ENCODE measurements at places on chromosomes 2 and 18.

DNA sequence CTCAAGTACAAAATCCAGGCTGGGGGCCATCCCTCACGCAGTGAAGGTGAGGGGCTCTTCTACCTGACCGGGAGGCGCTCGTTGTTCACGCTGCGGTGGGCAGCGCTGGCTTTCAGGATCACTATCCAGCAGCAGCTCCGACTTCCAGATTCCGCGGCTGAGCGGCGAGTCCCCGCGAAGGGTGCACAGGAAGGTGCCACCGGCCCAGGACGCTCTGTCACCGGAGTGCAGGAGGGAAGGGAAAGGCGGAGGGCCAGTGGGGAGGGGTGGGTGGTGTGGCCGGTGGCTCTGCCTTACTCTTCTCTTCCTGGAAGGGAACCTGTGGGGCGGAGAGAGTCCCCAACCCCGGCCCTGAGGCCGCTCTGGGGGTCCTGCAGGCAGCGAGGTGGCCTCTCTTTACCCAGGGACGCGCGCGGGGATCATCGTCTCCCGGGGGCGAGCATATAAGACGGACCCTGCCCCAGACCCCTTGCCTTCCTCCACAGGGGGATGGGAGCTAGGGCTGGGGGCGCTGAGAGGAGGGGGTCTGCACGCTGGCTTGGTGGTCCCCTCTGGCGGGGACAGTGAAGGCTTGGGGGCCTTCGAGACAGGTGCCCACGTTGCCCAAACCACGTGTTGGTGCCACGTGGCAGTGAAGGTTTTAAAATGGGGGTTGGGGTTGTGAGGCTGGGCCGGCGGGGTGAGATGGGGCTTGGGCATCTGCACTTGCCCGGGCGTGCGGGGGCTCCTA is 26.9 kb upstream of the HS6ST1 start:
- no peak for DNase-seq

- no peak for DNase-seq
Observed at GRCh38 chr2:53559302-53559966, 208.2 kb upstream of the CHAC2 start.

GRCh38 chr2:26682155-26682554 is 10.4 kb upstream of the KCNK3 start:
- DNase-seq, result no peak

DNA sequence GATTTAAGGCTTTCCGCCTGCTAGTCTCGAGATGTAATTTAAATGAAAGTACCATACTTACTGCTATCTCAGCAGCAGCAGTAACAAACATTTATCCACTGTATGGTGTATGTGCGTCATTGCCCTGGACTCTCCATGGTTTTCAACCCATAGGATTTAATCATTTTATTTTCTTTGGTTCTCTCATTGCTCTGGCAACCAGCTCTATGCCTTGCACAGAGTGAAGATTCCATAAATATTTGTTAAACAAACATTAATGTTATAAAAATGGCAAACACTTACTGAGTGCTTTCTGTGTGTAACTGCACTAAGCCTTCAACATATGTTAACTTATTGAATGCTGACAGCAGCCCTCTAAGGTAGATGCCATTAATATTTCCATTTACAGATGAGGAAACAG is 1.3 kb upstream of the LMAN1 start:
- no peak for DNase-seq

DNA sequence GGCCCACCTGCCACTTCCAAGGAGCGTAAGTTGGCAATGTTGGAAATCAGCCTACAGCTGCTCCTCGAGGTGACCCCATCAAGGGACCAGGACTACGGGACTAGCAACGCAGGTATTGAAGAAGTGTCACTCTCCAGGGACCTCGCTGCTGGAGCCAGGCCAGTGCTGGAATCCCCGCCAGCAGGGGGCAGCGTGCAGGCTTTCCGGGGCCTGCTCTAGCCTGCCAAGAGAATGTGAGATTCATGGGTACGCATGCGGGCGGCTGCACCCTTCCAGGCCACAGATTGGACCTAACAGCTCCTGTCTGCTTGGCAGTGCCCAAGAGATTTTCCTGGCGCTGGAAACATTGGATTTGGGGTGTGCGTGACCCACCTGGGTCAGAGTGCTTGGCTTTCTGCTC is 182.8 kb upstream of the RAB12 start:
- DNase-seq, result peak; percentile 44

DNA sequence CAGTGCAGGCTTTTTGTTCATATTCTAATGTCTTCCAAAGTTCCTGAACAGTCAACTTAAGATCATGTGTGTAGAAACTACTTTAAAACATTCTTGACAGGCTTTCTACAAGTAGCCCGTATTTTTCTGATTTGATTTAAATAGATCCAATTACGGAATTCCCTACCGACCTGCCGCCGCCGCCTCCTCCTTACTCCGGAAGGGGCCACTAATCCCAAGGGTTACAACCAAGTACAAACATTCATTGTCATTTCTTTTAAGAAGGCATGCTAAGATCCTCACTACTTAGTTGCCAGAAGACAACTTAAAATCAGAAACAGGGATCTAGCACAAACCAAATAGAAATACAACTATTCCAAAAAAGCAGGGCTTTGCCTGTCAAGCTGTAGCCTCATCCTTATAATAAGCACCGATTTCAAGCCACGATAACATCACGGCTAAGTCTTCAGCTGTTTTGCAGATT is 784 bp downstream of the WDR33 start:
- DNase-seq, result no peak

All from HuH-7 (cell line).